ENCODE measurements at places on chromosomes 11 and 22.

DNA sequence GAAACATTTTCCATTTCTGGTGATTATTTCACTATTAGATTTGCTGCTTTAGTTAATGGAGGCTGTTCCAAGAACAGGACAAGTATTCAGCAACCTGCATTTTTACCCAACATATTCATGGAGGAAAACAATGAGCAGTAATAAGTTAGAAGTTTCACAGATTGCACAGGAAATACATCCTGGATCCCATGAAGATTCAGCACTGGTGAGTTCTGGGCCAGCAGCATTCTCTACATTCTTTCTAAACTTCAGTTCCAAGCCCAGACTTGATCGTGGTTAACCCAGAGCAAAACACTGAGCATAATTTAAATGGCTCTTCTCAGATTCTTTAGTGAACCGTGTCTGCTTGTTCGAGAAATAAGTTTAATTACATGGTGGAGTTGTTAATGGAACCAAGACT is 3.8 kb downstream of the FJX1 start:
- no peak for DNase-seq

- DNase-seq: no peak
These were observed 17.6 kb upstream of the CD81 start for GRCh38 chr11:2359557-2359956.

DNA sequence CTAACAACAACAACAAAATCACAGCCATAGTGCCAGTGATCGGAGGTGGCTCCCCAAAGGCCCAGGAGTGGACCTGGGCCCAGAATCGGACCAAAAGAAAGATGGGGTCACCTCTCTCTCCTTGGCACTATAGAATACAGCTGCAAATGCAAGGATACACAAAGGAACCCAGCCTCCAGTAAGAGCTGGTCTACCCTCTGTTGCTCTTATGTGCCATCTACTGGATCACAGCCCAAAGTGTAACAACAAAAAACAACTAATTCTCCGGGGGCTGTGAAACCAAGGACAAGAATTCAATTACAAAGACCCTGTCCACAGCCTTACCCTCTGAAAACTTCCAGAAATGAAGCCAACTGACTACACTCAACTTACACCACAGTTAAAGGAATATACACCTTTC is 21.6 kb downstream of the OR8G5 start:
- DNase-seq: no peak

DNA sequence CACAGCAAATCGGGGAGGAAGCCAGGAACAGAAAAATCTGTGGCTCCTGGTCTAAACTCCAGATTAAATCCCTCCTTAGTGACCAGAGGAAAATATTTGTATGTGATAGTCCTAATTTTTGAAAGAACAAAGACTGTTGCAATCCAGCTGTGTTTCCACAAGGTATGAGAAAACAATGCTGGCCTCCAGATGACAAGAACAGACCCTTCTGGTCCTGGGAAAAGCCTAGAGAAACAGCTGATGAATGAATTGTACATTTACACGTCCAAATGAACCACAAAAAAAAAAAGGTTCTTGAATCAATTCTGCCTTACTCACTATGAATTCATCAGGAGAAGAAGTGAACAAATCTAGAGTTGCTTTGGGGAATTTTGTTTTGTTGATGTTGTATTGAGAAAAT is 63.7 kb downstream of the ETS1 start:
- DNase-seq: no peak

DNA sequence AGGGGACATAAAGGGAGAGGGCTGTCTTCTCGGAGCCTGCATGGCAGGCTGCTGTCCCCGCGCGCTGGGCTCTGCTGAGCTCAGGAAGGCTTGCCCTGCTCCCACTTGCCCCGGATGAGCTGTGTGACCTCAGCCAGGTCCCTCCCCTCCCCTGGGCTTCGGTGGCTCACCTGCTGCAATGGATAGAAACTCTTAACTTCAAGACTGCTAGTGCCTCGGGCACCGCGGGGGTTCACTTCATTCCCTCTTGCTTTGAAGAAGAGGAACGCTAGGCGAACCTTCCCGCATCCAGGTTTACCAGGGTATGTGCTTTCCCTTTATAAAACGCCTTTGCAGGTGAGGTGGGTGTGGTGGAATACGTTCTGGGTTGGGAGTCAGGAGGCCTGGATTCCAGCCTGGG is 115.0 kb downstream of the PHF21B start:
- DNase-seq: no peak

- no peak for DNase-seq
These were observed 37.6 kb upstream of the DBX1 start for GRCh38 chr11:20197881-20198280.

- no peak for DNase-seq
These were observed 574.8 kb downstream of the JRKL start for GRCh38 chr11:96964661-96965060.

- DNase-seq: no peak
These were observed 222.0 kb downstream of the TMEM135 start for GRCh38 chr11:87259736-87260135.

DNA sequence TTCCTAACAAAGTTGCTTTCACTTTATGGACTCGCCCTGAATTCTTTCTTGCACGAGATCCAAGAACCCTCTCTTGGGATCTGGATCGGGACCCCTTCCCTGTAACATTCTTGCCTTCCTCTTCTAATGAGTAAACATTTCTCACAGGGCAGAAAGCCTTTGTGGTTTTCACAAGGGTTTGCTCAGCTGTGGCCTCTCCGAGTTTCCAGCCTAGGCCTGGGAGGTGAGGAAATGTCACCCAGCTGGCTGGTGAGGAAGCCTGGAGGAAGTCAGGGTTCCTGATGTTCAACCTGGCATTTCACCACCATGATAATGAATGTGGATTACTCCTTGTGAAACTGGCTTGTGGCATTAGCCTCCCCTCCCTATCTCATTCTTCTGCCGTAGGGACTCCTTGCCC is 224.9 kb downstream of the DSCAML1 start:
- DNase-seq: no peak

GRCh38 chr11:100730266-100730665 is 43.2 kb downstream of the ARHGAP42 start:
- no peak for DNase-seq

- no peak for DNase-seq
These were observed 74.3 kb downstream of the MICAL2 start for GRCh38 chr11:12184699-12185098.

GRCh38 chr11:10021563-10021962 is 272.5 kb downstream of the SBF2 start:
- DNase-seq: no peak

DNA sequence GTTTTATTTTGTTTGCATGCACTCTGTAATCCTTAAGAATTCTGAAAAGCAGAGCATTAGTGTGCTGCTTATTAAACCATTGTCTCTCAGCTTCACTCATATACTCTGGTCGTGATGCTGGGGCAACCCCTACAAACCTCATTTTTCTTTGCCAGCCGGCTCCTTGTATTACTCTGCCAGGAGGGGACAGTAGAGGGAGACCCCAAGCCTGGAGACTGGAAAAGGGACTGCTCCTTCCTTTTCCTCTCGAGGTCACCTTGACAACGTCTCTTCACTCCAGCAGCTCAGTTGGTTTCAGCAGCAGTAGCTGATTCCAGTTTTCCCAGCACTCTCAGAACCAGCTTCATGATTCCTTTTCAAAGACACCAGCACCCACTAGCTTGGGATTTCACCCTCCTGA is 2.8 kb upstream of the JHY start:
- no peak for DNase-seq

GRCh38 chr22:17684245-17684644 is 45.7 kb downstream of the BCL2L13 start:
- DNase-seq: no peak

- no peak for DNase-seq
These were observed 36.4 kb upstream of the PPP6R3 start for GRCh38 chr11:68424101-68424632.

DNA sequence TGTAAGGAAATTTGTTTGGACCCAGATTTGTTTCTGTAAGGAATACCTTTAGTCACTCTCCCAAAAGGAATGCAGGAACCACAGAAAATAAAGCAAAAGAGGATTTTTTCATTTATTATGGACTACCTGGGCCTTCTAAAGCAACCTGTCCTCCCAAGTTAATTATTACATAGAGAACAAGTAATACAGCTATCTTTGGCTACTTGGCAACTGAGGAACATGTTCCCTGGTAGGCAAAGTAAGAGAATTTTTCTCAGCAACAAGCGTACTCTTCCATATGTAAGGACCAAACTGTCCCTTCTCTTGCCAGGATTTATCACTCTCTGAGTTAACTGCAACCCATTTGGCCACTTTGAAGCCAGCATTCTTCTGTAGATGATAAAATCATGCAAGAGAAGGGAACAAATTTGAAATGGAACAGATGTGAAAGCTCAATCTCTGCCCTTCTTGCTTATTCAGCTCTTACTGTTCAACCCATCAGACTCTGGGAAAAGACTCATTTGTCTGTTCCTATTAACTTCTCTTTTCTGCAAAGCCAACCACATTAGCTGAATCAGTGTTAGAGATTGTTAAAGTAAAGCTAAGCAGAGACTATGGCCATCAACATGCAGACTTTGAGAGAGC is 190.2 kb downstream of the SWAP70 start:
- DNase-seq: no peak

All from activated CD4-positive, alpha-beta T cell treated with anti-CD3 and anti-CD28 coated beads for 1 hour (primary cell).